ENCODE measurements at places on chromosomes 11 and 22.

DNA sequence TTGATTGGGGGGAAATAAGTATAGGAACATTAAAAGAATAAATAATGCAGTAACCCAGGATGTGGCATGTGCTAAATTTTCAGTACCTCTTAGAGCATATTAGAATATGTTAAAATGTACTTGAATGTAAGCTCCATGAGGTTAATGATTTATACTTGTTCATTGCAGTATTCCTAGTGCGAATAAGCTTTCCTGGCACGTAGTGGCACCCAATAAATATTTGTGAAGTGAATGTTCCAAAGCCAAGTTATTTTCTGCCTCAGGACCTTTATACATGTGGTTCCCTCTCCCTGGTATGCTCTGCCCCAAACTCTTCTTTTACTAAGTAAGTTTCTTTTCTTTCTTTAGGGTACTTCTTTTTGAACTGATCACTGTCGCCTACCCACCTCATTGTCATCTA, 118.8 kb downstream of the DBX1 start:
- DNase-seq = no peak

GRCh38 chr11:61645179-61645868, 34.9 kb upstream of the DAGLA start:
- DNase-seq = no peak

DNA sequence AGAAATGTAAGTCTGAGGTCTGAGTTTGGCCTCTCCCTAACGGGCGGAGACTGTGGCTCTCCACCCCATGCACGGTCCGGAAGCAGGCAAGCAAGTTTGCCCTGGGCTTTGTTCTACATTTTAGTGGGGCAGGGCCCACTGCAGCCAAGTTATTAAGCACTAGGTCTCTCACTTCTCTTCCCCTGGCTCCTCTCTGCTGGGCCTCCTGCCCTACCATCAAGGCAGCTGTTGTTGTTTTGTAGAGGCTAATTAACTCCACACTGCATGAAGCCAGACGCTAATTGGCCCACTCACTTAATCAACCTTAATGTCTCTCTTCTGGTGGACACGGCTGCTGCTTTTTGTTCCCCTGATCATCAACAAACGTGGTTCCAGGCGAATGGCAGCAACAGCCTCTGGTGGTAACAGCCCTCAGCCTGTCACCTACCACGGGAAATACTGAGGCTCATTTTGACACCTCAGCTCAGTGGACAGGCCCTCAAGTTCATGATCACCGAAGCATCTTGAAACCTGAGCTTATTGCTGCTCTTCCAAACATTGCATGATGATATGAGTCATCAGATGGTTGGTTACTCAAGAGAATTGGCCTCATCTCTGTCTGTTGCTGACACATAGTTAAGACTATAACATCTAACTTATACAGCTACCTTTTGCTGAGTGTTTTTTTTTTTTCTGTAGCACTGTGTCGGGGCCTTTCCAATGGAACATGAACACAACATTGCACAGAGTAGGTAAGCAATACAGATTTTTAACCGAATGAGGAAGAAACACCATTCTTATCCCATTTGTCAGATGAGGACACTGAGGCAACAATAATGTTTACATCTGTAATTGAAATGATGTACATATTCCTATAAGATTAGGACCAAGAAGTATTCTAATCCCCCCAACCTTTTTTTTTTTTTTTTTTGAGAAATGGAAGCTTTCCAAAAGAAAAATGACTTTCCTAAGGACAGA, 20.8 kb upstream of the LMO2 start:
- no peak for DNase-seq

- no peak for DNase-seq
Measured at GRCh38 chr11:104095791-104096190, 59.4 kb downstream of the DDI1 start.

GRCh38 chr22:49014227-49015201, 813.2 kb downstream of the BRD1 start:
- no peak for DNase-seq

- DNase-seq = peak; percentile 54
Measured at GRCh38 chr22:19105867-19106802, 16.1 kb downstream of the DGCR2 start.

- DNase-seq = no peak
Measured at GRCh38 chr11:47123094-47123493, 53.6 kb downstream of the ARFGAP2 start.

DNA sequence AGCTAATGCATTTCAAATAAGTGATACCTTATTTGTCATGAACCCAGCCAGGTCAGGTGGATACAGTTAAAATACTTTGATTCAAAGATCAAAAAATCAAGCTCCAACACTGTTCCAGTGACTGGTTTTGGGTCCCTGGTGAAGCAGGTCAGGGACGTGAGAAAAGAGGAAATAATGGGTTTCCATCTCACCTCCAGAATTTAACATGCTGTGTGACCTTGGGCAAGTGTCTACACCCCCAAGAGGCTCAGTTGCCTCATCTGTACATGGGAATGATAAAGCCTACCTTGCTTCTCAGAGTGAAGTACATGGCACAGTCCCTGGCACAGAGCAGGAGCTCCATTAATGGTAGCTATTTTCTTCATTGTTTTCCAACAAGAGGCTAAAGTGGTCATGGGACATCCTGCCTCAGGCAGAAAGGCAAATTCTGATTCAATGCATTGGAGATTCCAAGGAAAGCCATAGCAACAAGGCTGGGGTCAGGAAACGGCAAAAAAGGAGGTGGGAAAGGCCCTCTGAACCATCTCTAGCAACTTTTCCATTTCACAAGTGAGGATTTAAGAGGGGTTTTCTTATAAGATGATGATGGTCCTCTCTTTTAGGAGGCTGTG, 108.5 kb downstream of the CSNK2A3 start:
- no peak for DNase-seq

GRCh38 chr11:795634-796564, 2.2 kb downstream of the SLC25A22 start:
- peak; percentile 82 for DNase-seq

DNA sequence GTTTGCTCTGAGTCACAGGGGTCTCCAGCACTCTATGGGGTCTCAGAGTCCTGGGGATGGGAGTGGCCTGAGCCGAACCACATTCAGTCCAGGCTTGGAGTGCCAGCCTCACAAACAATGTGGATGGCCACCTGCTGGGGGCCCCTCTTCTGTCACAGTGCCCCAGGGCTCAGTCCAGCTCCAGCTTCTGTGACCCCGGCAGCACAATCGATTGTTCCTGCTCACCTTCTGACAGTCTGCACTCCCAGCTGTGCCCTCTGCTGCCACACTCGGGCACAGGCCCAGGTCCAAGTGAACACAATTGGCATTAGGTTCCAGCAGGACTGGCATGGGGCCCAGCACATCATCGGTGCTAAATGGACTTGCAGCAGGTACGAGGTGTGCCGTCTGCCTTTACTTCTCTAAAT, 84.8 kb downstream of the TP53I11 start:
- DNase-seq = no peak

- no peak for DNase-seq
Measured at GRCh38 chr11:35035894-35036408, 103.0 kb upstream of the CD44 start.

DNA sequence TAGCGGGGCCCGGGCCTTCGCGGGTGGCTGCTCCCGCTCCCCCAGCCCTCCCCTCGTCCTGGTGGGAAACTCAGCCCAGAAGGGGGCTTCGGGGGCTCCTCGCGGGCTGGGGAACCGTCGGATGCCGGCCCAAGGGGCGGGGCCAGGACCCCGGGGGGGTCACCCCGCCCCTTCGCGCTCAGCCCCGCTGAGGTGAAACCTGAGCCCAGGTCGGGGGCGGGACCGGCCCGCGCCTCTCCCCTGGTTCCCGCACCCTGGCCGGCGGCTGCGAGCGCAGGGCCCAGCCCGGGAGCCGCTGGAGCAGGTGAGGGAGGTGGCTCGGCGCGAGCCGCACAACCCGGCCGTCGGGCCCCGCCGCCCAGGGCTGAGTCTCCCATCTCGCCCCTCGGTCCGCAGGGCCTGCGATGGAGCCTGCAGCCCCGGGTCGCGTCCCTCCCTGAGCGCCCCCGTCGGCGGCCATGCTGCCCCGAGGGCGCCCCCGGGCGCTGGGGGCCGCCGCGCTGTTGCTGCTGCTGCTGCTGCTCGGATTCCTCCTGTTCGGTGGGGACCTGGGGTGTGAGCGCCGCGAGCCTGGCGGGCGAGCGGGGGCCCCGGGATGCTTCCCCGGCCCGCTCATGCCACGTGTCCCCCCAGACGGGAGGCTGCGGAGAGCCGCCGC, at the start of gene LARGE2:
Gene LARGE2, plus strand, starts transcription at position 232 of the 658 bp plus-strand sequence. Its CDS starts 227 bp downstream, at position 459.
- DNase-seq = no peak

GRCh38 chr11:134574947-134575346, 162.9 kb upstream of the B3GAT1 start:
- DNase-seq = no peak

DNA sequence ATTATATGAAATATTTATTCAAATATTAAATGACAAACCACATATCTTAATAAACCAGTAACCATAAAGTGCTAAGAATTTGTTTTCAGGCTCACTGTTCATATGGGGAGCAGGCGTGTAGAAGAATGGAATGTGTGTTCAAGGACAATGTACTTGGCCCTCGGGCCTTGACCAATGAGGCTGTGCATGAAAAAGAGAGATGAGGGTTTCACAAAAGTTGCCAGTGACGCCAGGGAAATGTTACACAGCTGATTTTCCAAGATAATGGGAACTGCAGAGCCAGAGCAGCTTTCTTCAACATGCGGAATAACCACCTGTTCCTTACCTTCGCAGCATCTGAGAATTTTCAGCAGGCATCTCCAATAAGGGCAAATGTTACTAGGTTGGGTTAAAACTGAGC, 4.2 kb downstream of the SF1 start:
- DNase-seq = no peak

- no peak for DNase-seq
Measured at GRCh38 chr11:126791991-126792390, 208.6 kb downstream of the KIRREL3 start.

GRCh38 chr22:25777870-25778269, 35.9 kb downstream of the MYO18B start:
- DNase-seq = no peak

GRCh38 chr11:11909727-11910126, 68.0 kb downstream of the USP47 start:
- DNase-seq = no peak

- DNase-seq = peak; percentile 61
Measured at GRCh38 chr11:3341298-3341697, 37.6 kb downstream of the ZNF195 start.

DNA sequence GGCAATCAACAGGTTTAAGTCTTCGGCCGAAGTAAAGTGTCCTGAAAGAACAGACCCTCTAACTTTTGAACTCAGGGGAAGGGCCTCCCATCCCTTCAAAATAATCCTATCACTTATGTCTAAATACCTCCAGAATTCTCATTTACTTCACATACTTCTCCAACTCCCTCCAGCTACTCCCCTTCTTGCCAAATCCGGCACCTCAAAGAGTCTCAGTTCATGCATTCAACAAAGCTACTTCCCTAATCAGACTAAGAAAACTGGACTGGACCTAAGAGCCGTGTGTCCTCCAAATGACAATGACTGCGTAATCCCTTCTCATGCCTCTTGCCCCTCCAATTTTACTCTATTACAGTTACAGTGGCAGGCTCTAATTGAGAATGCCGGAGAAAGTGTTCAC, 1.3 kb downstream of the DDB1 start:
- no peak for DNase-seq

- no peak for DNase-seq
Measured at GRCh38 chr11:66886671-66887221, 29.9 kb downstream of the LRFN4 start.

DNA sequence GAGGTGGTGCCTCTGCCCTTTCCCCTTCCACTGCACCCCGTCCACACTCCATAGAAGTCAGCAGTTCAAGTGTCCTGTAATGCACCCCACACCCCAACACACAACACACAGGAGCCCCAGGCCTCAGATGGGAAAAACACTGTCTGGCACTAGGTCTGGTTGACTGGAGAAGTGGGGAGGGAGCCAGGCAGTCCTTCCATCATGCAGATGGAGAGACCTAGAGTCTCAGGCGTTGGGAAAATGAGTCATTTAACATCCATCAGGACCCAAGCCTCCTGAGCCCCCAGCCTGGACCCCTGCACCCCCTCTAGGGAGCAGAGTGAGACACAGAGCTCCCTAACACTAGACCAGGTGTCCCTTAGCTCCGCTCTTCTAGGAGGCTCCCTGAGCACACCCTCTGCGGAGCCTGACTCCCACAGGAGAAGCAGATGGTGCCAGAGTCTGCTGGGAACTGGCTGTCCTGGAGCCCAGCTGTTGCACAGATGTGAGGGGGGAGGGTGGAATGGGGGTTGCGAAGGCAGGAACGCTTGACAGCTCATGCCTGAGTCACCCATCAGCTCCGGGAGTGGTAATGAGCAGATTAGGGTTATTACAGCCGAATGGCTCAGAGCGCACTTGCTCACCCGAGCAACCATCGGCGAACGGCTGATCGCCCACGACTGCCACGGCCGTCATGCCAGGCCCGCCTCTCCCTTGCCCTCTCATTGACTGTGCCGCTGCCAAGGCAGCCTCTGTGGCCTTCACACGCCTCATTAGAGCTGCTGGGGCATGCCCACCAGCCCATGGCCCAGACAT, 22.1 kb upstream of the SYT7 start:
- no peak for DNase-seq

DNA sequence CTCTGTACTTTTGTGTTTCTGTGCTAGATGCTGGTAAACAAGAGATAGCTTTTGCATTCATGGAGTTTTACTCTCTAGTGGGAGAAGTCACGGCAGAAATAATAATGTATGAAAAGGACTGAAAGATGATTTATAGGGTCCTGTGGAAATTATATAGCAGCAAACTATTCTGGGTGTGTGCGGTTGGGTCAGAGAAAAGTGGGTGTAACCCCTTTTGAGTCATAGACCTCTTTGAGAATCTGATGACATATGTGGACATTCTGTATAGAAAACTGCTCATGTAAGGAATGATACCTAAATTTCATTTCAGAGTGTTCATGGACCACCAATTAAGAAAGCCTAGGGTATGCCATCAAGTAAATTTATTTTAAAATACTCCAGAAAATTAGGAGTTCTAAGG, 54.4 kb downstream of the TMEM135 start:
- DNase-seq = no peak

DNA sequence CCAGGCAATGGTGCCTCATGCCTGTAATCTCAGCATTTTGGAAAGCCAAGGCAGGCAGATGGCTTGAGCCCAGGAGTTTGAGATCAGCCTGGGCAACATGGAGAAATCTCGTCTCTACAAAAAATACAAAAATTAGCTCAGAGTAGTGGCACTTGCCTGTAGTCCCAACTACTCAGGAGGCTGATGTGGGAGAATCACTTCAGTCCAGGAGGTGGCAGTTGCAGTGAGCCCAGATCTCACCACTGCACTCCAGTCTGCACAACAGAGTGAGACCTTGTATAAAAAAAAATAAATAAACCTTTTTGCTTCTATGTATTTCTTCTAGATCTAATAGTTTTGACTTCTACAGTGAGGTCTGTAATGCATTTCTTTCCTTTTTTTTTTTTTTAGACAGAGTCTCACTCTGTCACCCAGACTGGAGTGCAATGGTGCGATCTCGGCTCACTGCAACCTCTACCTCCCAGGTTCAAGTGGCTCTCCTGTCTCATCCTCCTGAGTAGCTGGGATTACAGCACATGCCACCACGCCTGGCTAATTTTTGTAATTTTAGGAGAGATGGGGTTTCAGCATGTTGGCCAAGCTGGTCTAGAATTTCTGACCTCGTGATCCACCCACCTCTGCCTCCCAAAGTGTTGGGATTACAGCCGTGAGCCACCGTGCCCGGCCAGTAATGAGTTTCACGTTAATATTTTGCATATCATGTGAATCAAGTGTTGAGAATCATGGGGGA, 18.1 kb upstream of the RDX start:
- DNase-seq = no peak

- DNase-seq = no peak
Measured at GRCh38 chr11:79342686-79343085, 98.1 kb downstream of the TENM4 start.
